ENCODE measurements at places on chromosomes 7 and 10.

DNA sequence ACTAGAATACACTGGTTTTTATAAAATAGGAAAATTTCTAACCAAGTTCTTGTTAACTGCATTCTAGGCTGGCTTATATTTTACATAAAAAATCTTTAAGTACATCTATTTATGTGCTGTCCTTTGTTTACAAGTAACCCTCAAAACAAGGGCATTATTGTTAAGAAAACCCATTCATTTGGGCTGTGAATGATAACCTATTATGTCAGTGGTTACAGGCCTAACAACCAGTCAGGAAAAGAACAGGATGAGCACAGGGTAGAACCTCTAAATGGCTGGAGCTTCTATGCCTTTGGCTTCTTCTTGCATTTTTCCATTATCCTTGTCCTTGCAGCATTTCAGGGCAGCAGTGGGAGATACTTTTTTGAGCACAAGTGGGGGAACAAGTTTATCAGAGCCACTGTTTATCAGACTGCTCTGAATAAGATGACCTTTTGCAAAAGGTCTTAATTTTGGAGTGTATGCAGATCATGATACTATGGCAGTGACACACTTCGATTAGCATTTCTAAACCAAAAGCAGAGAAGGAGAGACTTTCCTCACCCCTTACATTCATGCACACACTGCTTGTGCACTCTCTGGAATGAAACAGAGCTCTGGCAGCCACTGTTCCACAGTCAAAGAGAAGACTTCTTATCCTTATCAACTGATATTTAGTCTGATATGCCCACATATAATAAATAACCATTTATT, 10.9 kb downstream of the GPR37 start:
- no peak for DNase-seq

DNA sequence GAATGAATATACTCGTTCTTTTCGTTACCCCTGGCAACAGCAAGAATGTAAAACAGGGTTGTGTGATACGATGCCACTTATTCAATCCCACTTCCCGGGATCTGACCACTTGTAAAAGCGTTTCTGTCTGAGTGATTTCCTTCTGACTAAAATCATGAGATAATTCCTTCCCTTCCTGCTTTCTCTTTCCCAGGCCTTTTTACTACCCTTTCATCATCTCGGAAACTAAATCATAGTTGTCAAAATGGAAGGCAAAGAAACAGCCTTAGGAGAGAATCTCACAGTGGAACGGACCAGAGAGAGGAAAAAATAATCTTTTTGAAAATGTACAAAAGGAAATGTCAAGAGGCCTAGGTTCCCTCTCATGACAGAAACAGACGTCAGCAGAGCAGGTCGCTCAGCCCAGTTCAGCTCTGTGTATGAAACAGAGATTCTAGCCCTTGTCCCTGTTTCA, 29.8 kb downstream of the DIP2C start:
- no peak for DNase-seq

DNA sequence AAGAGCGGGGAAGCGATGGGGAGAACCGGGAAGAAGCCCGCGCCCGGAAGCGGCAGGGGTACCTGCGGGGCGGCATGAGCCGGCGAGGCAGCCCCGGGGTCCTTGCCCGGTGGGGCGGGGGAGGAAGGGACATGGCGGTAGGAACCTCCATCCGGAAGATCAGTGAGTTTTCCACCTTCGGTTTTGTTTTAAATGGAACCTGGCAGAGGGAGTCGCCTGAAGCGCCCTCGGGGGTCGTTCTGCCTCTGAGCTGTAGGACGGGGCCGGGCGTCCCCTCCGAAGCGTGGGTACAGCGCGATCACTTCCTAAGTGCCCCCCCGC, 471 bp downstream of the PFKP start:
- DNase-seq: no peak

GRCh38 chr10:74586088-74586585, 240.3 kb upstream of the KAT6B start:
- no peak for DNase-seq

DNA sequence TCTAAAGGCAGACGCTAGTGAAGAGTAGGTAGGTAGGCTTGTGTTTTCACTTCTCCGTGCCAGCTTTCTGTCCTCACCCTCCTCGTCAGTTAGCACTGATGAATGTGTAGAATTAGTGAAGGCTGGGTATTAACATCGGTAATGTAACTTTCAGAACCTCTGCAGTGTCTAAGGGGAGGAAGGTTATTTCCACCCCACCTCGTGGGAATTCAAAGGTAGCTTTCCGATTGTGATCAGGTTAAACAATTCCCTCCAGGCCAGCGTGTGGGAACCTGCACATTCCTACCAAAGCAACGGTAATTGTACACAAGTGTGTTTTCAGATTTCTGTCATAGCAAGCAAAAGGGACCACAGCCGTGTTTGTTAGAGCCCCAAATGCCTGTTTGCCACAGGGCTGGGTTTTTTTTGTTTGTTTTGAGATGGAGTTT, 405.0 kb upstream of the GALNT17 start:
- no peak for DNase-seq

DNA sequence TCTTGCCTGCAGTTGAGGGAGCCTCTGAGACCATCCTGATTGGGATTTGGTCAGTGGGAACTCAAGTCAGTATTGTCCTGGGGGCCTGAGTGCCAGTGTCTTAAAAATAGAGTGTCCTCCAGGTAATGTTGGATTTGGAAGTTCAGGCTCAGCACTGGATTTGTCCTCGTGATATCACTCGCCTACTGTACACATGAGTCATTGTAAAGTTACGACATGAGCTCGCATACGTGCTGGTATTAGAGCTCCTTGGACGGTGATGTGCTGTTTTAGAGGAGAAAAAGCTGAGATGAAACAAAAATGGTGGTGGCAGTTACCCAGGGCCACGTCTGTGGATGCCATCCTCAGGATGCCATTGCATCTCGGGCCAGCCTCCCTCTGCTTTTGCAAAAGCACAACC, 78.2 kb downstream of the MGMT start:
- DNase-seq: no peak

DNA sequence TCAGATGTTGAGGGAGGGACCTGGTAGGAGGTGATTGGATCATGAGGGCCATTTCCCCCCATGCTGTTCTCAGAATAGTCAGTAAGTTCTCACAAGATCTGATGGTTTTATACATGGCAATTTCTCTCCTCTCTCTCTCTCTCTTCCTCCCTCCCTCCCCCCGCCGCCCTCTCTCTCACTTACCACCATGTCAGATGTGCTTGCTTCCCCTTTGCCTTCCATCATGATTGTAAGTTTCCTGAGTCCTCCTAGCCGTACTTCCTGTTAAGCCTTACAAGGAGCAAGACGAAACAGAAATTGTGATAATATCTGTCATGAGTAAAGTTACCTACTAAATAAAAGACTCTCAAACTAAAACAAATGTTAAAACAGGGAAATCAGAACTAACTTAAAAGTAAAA, 19.9 kb upstream of the GPR141 start:
- DNase-seq: peak; percentile 77

DNA sequence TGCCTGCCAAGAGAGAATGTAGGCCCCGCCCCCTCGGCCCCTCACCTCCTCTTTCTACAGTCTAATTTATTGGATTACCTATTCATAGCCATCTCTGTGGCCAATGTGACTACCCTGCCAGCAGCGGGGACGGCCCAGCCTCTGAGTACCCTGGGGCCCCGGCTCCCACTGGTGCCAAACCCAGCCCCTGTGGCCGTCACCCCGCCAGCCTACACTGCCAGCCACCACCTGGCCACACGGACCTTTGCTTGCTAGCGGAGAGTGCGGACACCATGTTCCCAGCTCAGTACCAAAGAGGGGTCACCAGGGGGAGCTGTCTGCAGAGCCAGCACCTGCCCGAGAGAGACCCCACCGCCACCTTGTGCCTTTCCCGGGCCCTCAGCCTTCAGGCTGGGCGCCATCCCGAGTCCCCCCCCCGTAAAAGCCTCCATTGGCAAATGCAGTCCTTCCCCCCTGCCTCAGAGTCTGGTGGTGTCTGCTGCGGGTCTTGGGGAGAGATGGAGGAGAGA, 511.1 kb downstream of the ZNF37A start:
- no peak for DNase-seq

DNA sequence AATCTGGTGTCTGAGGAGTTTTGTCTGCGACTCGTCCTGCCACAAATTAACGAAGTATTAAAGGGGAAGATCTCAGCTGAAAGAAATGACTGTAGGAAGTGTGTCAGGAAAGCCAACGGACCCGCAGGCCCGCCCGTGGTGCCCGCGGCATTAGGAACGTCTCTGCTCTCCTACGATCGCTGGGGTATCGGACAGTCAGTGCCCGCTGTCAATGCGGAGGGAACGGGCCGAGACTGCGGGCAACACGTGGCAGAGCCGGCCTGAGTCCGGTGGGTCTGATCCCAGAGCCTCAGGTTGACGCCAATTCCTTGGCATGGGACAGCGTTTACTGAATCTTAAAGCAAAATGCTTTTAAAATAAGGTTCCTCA, 128.7 kb downstream of the KBTBD2 start:
- DNase-seq: no peak

DNA sequence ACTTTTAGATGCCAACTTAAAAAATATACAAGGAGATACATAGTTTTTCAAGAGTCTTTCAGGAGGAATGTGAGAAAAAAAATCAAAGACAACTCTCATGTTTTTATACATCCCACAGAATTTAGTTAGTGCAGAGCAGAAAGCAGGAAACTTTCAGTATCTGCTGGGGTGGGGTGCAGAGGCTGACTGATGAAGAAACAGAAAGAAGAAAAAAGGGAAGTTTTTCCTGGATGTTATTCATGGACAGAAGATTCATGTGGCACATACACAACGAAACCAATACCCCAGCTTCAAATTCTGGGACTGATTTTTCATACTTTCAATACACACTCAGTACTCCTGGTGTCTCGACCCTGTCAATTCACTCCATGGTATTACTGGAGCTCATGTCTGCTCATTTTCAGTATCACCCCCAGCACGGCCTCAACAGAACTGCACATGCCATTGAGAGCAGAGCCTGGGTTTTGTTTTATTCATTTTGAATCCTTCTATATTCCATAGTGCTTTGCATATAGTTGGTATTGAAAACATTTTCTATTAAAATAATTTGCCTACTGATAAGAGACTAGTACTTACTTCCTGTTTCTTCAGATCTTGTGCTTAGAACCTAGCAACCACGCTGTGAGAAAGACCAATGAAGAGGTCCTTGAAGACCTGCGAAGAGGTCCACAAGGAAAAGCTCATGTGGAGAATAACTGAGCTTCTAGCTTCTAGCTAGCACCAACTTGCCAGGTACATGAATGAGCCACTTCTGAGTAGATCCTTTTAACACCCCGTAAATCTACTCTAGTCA, 49.0 kb downstream of the NDUFB2 start:
- no peak for DNase-seq

DNA sequence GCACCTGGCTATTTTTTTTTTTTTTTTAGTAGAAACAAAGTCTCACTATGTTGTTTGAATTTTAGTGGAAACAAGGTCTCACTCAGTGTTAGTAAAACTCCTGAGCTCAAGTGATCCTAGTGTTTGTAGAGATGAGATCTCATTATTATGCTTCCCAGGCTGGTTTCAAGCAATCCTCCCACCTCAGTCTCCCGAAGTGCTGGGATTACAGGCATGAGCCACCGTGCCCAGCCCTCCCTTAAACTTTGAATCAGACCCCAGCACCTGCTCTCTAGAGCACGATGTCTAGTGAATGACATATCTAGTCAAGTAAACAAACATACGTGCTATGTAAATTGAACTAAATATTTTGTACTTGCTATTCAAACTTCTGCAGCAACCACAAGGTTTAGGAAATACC, 105.6 kb upstream of the MYO3A start:
- DNase-seq: no peak

GRCh38 chr7:45617166-45617565, 43.0 kb downstream of the ADCY1 start:
- no peak for DNase-seq

DNA sequence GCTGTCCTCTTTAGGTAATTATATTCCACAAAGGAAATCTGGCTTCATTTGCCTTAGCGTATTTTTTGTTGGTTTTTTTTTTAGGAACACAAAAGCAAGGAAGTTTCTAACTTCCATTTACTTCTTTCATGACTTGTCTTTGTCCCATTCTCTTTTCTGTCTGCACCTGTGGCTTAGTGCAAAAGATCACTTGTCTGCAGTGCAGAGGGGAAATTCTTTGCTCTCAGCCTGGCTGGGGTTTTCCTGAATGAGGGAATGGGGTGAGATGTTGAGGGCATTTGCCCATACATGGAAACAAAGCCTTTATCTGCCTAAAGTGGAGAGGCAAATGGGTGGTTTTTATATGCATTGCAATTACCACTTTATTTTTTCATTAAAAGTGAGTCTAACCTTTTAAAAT, 361.1 kb upstream of the IGFBP3 start:
- no peak for DNase-seq

DNA sequence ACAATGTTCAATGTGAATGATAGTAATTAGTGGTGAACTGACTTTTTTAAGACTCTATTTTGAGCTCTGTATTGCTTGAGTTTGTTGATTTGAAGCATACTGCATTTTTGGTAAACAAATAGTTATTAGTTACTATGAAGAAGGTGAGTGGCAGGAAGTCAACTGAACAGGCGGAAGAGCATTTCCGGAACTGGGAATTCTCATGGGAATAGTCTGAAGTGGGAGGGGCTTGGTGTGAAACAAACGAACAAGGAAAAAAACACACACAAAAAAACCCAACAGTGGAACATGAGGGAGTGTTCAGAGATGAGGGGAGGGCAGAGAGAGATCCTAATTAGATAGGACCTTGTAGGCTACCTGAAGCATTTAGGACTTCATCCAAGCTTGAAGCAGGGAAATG, 43.9 kb upstream of the C1QL3 start:
- no peak for DNase-seq
